Pancreas (tissue), 10 donors: ENCODE measurements at places on chromosomes 11 and 22.

- DNase-seq: no peak
Observed at GRCh38 chr22:20666560-20666959, 107.4 kb upstream of the SERPIND1 start.

DNA sequence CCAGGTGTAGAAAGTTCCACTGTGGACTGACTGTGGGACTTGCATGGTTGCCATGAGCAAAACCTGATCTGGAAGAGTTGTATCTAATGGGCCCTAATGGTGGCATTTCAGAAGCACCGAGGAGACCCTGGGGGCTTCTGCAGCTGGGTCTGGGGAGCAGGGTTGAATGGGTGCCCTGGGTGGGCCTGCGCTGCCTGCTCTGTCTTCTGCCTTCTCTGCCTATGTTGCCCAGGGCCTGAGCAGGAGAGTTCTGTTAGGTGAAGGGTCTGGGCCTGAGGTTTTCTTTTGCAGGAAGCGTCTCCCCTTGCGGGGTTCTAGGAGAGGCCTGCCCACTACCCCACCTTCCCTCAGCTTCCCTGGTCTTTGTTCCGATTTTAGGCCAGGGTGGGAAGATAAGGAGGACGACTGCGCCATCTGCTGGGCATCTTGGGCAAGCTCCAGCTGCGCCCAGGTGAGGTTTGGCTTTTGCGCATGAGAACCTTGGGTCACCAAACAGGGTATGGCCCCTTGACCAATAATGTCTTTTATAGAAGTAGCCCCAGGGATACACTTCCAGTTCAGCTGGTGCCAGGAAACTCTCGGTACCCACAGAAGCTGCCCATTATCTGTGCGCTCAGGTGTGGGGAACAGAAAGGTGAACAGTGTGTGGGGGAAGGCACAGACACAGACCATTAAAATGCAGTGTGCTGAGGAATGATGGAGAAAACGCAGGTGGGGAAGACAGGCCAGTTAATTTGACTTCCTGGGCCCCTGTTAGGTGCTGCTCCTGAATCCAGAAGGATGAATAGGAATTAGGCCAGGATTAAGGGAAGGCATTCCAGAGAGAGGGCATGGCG is 23.2 kb downstream of the COMMD9 start:
- DNase-seq: no peak

DNA sequence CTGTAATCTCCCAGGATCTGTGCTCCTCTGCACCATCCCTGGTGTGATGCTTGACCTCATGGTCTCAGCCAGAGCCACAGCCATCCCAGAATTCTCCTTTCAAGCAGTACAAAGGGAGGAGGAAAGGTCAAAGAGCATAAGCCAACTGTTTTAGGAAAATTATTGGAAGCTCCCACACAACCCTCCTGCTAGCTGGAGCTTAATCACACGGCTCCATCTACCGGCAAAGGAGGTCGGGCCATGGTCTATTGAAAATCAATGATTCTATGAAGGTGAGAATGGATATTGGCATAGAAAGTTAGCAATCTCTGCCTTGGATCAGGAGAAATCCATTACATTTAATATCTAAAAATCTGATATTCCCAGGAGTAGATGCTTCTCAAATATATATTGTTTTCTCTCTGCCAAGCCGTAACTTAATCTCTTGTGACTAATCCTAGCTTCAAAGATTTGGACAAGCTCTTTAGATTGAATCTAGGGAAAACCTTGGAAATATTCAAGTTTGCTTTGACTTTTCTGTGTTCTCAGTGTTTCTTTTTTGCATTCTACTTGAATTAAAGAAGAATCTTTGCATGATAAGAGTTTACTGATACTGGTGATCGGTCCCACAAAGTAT is 259.6 kb downstream of the NTM start:
- DNase-seq: no peak

GRCh38 chr11:130166457-130166784 is 6.8 kb downstream of the ST14 start:
- no peak for DNase-seq

DNA sequence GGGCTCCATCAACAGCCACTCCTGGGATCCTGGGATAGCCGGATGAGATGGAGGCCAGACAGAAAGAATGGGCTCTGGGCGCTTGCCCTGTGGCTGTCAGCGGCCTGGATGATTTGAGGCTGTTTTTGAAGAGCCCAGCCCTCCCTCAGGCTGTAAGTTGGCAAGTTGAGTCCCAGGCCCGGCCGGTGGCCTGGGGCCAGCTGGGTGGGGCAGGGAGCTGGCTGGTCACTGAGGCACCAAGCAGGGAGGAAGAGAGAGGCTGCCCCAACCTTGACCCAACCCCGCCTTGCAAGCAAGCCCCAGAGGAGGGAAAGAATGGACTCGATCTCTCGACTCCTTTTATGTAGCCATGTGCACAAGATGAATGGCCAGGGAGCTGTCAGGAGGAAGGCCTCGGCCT is 34.9 kb downstream of the RIBC2 start:
- DNase-seq: peak; percentile 34

DNA sequence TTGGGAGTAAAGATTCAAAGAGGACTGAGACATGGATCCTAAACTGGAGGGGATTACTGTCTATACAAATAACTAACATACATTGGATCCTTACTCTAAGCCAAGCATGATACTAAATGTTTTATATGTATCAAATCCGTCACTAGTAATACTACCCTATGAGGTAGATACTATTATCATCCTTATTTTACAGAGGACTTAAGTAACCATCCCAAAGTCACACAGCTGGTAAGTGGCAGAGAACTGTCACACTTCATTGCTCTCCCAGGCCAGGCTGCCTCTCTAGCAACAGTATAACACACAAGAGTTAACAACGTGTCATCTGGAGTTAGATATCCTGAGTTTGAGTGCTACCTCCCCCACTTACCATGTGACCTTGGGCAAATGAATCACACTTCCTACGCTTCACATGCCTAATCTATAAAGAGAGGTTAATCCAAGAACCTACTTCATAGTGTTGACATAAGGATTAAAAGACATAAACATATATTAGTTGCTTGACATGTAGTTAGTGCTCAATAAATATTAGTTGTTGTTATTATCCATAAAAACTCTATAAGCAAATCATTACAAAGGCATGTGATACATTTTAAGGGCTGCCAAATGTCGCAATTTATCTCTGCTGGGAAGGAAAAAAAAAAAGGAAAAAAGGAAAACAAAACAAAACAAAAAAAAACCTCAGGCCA is 33.8 kb upstream of the SPON1 start:
- DNase-seq: peak; percentile 4

DNA sequence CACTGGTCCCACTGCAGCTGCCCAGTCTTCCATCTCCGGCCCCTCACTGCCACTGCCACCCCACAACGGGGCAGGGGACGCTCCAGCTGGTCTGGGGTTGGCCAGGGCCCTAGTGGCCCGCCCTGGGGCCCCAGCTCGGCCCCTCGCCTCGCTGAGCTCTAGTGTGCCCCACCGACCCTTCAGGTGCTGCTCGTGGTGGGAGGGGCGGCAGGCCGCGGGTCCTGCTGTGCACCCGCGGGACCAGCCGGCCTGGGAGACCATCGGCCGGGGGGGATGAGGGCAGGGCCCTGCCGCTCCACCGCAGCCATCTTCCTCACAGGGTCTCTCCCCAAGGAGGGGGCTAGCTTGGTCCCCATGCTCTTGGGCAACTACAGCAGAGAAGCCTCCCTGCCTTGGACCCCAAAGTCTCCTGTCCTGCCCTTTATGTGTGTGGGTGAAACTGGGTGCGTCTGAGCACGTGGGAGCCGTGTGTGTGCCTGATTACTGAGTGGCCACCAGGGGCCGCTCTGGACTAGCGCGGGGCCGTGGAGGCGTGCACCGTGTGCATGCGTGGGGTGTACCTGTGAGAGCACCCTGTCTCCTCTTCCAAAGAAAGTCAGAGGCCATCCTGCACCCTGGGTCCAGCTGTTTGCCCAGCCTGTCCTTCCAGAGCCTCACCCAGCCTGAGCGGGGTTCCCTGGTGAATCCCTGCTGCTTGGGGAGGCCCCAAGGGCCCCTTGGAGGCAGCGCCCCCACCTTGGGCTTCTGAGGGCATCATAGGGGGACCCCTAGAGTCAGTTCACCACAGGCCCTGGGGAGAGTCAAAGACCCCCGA is 6.0 kb upstream of the ACR start:
- peak; percentile 21 for DNase-seq

- DNase-seq: no peak
Observed at GRCh38 chr11:1988667-1989317, 8.8 kb downstream of the H19 start.

- DNase-seq: no peak
Observed at GRCh38 chr11:61256710-61257482, 15.9 kb downstream of the PGA5 start.

DNA sequence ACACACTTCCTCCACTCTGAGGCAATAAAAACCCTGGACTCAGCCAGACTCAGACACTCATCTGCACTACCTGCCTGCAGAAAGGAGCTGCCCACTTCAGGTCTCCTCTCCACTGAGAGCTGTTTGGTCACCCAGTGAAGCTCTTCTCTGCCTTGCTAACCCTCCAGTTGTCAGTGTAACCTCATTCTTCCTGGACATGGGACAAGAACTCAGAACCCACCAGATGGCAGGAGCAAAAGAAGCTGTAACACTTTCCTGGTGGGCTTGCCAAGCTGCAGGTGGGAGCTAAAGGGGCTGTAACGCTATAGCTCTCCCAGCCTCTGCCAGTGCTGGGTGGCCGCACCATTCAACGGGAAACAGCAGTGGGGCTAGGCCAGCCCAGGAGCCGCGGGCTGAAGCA is 89.7 kb downstream of the CCDC73 start:
- no peak for DNase-seq

GRCh38 chr11:121351083-121351630 is 58.6 kb downstream of the SC5D start:
- no peak for DNase-seq

DNA sequence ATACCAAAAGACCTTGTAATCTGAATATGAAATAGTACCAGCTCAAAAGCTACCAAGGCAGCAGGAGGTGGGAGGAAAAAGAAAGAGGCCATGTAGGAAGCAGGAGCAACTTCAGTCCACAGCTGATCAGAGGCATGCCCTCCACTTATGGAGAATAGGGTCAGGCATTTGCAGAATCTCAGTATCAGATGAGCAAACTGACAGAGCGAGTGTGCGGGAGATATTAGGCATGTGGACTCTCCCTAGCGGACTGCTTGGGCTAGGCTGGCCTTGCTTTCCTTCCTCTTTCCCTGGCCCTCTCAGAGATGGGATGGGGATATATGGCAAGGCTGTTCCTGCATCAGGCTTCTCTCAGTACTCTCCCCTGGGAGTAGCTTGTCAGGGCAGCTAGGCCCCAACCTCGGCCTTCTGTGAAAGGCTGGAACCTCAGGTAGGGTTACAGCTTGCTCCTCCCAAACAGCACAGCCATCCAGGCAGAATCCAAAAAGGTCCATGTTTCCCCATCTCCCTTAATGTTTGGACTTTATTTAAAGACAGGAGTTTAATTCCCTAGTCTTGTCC is 37.0 kb downstream of the ETS1 start:
- DNase-seq: no peak

- DNase-seq: no peak
Observed at GRCh38 chr11:35654711-35655110, 7.9 kb upstream of the TRIM44 start.

DNA sequence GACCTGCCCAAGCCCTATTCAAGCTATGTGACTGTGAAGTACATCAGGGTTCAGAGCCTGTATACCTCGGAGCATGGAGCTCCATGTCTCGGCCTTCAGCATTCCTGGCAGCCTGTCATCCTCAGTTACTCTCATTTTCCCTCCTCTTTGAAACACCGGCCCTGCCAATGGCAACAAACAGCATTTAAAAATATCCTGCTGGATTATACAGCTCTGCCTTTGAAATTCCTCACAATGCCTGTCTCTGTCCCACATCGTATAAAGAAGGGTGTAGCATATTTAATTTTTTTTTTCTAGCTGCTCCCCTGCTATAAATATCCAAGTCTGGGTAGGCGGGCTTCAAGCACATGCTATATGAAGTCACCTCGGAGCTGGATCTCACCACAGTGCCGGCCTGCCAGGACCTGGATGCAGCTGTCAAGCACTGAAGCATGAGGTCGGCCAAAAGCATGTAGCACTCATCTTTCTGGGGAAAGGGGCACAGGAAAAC is 11.8 kb downstream of the ABTB2 start:
- DNase-seq: no peak

DNA sequence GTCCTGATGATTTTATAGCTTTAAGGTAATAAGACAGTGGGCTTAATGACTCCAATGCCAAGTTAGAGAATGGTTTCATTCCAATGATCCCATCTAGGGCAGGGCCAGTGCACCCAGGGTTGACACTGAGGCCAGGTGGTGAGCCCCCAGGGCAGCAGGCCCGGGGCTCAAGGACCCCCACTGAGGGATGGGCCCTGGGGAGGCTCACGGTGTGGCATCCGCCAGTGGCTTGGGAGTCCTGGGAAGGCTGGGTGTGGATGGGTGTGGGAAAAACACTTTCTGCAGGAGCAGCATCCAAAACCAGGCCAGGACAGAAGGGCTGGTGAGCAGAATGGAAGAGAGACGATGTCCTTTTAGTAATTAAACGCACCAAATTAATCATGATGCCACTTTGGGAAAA is 626.3 kb downstream of the TBC1D22A start:
- no peak for DNase-seq

DNA sequence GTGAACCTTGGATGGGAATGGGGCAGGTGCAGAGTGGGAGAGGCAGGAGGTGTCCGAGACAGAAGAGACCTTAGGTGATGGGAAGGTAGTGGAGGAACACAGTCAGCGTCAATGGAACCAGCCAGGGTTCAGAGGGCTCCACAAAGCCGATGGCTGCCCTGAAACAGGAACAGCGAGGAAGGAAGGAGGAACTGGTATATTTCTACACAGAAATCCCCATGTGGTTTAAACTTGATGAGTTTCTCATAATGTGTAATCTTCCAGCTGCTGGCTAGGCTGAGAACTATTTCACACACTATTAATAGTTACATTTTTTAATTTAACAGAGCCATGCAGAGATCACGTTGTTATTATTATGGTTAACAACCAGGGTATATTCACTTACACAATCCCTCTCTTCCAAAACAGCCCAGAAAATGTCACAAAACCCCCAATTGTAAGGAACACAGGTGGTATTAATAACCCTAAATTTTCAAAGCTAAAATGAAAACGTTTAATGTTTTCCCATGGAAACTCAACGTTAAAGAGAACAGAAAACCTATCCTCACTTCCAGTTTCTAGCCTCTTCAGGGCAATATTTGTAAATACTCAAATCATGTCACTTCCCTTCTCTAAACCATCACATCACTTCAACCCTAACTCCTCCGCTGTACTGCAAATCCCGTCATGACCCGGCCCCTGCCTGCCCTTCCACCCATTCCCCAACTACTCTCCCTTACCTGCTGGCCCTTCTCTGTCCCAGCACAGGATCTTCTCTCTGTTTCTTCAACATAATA is 74.5 kb upstream of the ARFGAP3 start:
- DNase-seq: peak; percentile 58
